ENCODE measurements at places on chromosomes 7 and 10.

DNA sequence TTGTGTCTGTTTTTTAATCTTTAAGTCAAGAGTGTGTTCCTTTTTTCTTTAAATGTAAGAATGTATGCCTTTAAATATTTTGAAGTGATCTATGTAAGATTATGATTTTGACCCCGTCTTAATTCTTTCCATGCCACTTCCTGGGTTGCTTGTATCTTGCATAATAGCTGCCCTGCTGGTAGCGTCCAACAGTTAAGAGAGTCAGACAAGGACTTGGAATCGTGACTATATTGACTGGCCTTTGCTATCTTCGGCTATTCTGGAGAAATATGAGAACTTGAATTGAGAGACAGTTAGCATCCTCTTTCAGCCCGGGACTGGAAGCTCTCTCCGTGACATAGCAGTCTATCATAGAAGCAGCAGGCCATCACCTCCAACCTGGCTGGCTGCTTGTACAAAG is 13.0 kb downstream of the NRP1 start:
- DNase-seq: no peak

DNA sequence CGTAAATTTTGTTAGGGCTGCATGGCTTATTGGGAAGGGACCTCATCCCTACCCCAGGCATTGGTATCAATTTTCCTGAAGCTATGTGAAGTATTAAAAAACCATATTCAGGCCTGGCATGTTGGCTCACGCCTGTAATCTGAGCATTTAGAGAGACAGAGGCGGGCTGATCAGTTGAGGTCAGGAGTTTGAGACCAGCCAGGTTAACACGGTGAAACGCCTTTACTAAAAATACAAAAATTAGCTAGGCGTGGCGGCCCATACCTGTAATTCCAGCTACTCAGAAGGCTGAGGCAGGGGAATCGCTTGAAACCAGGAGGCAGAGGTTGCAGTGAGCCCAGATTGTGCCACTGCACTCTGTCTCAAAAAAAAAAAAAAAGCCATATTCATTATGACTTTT is 7.1 kb downstream of the TASOR2 start:
- no peak for DNase-seq

GRCh38 chr7:111274857-111275256 is 183.9 kb downstream of the LRRN3 start:
- no peak for DNase-seq

DNA sequence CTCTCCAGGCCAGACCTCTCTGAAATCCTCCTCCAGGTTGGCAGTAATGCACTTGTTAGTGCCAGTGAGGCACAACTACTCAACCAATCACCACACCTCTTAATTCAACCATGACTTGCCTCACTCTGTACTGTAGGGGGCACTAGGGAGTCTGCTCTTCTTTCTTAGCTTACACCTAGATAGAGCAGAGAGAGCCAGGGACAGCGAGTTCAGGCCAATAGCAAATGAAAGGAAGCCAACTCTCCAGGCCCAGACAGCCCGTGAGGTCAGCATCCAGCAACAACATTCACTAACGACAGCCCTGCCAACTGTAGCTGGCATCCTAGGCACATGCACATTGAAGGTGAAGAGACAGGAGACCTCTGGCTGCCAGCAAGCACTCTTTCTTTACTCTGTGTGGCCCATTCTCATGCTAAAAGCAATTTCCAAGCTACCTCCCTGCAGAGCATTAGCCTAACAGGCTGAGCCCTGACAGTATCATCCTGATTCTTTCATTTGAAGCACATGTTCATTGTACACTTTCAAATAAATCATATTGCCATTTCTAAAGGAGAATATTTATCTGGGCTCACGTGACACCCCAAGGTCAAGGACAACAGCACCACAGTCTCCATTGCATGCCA is 136.3 kb downstream of the DPY19L1 start:
- no peak for DNase-seq

- DNase-seq: no peak
These were observed 76.8 kb upstream of the LEP start for GRCh38 chr7:128164061-128164954.

DNA sequence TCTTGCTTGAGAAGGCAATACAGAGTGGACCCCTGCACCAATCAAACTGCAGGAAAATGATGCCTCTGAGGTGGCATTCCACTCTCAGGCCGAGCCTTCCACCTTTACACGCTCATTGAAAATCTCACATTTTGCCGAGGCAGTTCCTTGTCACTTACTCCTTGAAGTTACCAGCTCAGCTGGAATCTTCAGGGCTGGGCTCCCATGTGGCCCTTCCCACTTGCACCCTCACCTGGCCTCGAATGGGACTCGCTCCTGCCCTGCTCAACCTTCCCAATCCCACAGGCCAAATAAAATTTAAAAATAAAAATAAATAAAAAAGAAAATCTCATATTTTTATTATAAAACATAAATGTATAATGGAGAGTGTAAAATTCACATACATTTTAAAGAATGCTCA is 790.7 kb upstream of the COBL start:
- no peak for DNase-seq

DNA sequence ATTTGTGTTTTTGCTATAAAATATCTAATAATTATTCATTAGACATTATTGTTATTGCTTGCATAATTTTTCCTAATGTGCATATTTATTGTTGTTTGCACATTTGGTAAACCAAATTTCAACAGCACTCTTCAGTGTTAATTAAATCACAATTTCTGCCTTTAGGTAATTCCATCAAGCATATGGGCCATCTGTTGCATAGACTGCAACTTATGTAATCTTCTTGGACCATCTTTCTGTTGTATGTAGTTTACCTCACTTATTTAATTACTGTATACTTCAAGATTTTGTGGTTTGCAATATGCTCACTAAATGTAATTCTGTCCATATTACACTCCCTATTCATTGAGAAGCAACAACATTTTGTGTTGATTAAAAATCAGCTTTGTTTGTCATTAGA is 1360.1 kb downstream of the REEP3 start:
- no peak for DNase-seq

DNA sequence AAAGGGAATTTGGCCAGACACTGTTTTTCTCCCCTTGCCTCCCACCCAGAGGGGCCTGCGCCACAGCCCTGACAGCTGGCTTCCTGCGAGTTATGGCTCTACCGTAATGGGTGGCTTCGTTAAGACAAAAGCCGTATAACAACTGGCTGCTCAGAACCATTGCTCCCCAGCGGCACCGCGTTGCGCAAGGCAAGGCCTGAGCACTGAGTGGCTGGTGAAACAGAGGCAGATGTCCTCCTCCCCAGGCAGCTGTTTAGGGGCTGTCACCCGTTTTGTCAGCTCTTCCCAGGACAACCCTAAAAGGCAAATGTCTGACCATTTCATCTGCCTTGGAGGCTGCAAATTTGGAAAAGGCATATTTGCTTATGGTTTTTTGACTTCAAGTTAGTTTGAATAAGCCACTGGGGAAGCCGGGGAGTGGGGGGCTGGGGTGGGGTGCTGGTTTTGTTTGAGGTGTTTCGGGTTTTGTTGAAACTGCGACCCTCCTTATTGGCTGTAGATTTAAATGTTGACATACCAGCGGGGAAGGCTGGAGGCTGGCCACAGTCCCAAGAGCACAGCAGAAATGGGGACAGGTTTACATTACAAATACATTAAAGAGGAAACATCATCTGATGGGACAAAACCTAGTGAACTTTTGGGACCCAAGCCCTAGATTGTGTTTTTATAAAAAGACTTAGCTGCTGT is 681 bp upstream of the SPOCK2 start:
- peak; percentile 32 for DNase-seq

- no peak for DNase-seq
These were observed 29.4 kb downstream of the TSPAN12 start for GRCh38 chr7:120828528-120828927.

GRCh38 chr7:155669717-155670505 is 25.4 kb downstream of the RBM33 start:
- no peak for DNase-seq

- no peak for DNase-seq
These were observed 12.7 kb downstream of the MMP21 start for GRCh38 chr10:125762692-125763648.

- no peak for DNase-seq
These were observed 101.9 kb downstream of the EXOC4 start for GRCh38 chr7:133354546-133355324.

GRCh38 chr10:84626397-84627087 is 298.2 kb downstream of the CCSER2 start:
- no peak for DNase-seq

GRCh38 chr7:32779167-32779566 is 112.4 kb downstream of the KBTBD2 start:
- DNase-seq: no peak

DNA sequence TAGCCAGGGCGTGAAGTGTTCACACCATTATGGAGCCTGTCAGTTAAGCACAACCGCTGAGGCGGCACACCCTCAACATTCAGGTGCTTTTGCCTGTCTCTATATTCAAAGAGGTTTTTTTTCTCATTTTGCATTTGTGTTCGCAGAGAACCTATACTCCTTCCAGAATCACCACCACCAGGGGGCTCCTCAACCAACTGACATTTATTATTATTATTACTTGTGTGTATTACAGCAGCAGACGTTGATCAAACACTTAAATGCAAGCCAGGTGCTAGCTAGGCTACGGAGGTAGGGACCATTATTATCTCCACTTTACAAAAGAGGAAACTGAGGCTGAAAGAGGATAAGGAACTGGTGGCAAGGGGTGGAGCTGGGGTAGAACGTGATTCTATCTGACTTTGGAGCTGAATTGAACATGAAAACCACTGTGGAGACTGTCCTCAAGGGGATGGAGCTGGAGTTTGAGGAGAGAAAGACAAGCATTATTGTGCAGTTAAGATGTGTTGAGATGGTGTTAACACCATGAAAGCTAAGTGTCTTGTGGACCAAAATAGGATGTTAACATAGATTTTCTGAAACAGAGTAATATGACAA is 133.8 kb upstream of the PLXNA4 start:
- DNase-seq: no peak

DNA sequence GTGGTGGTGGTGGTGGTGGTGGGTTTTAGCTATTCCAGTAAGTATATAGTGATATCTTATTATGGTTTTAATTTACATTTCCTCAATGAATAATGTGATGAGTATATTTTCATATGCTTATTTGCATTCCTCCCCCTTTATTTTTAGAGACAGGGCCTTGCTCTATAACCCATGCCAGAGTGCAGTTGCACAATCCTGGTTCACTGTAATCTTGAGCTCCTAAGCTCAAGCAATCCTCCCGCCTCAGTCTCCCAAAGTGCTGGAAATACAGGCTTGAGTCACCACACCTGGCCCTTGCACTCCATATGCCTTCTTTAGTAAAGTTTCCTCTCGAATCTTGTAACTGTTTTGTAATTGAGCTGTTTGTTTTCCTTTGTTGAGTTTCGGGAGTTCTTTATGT is 577.7 kb upstream of the AUTS2 start:
- DNase-seq: no peak

- no peak for DNase-seq
These were observed 282.5 kb upstream of the NRP1 start for GRCh38 chr10:33616956-33617355.

DNA sequence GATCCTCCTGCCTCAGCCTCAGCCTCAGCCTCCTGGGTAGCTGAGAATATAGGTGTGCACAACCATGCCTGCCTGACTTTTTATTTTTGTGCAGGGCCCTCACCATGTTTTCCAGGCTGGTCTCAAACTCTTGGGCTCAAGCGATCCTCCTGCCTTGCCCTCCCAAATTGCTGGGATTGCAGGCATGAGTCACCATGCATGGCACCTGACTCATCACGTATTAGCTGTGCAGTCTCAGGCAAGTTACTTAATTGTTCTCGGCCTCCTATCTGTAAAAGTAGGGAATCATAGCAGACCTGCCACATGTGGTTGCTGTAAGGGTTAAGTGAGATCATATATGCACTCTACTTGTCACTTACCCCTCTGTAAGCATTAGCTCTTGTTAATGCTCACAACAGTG is 117.2 kb downstream of the ANLN start:
- DNase-seq: no peak

DNA sequence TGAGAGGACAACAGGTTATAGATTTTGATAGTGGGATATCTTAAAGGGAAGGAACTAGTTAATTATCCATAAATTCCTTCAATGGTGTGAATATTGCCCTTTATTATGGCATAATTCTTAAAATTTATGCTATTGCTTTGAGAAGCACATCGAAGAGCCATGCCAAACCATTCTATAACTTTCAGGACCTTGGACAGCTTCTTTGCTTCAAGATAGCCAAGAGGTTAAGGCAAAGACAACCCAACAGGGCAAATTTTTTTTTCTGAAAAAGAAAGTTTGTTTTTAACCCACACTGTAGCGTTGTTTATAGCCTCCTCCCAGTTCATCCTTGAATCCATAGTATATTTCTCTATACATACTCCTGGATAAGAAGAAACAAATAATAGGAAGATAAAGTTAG is 103.2 kb downstream of the NRG3 start:
- DNase-seq: no peak

- DNase-seq: no peak
These were observed 11.8 kb upstream of the TNRC18 start for GRCh38 chr7:5435291-5436002.

DNA sequence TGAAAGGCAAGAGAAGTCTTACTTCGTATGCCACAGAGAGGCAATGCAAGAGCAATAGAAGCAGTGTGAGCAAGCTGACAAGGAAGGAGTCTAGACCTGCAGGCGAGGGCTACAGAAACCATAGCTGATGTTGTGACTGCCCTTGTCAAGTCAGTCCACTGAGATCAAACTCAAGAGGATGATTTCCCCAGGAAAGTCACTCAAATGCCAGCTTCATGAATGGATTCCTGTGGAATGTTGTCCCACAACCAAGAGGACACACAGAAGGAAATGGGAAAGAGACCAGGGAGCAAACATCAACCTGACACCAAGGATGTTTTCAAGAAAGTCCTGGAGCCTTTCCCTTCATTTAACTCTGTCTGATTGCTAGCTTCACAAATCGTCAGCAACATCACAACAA is 78.0 kb upstream of the GAD2 start:
- no peak for DNase-seq

DNA sequence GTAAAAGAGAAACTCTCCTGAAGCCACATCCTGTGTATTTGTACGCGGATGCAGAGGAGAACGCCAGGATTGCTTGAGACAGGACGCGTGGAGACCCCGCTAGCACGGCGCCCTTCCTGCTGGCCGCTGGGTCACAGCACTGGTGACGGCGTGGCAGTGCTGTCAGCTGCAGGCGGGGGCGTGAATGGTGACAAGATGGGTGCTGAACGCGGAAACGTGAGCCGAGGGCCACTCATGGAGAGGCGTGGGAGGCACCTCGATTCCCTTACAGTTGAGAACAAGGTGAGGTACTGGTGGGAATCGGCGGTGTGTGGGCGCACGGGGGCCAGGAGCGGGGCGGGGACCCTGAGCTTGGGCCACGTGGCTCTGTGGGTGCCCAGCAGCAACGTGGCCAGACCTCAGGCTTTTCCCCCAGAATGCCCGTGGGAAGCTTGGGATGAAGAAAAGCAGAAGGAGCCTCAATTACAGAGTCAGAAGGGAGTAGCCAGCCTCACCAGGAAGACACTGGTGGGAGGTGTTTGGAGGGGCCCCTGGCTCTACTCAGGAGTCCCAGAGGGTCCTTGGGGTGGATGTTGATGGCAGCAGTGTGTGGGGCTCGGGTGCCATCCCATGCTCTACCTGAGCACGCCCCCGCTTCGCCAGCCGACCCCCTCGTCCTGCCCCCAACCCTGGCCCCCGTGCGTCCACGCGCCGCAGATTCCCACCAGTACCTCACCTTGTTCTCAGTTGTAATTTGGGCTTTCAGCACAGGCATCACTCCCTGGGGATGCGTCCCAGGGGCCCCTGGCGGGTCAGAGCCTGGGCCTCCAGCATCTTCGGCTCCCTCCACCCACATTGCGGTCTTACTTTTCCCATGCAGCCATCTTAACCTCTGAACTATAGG is 208.4 kb upstream of the TCERG1L start:
- no peak for DNase-seq

- no peak for DNase-seq
These were observed 20.0 kb downstream of the ZNF786 start for GRCh38 chr7:149070372-149071125.

GRCh38 chr10:60870416-60870728 is 73.6 kb downstream of the RHOBTB1 start:
- no peak for DNase-seq
